ENCODE measurements at places on chromosomes 11 and 22.

DNA sequence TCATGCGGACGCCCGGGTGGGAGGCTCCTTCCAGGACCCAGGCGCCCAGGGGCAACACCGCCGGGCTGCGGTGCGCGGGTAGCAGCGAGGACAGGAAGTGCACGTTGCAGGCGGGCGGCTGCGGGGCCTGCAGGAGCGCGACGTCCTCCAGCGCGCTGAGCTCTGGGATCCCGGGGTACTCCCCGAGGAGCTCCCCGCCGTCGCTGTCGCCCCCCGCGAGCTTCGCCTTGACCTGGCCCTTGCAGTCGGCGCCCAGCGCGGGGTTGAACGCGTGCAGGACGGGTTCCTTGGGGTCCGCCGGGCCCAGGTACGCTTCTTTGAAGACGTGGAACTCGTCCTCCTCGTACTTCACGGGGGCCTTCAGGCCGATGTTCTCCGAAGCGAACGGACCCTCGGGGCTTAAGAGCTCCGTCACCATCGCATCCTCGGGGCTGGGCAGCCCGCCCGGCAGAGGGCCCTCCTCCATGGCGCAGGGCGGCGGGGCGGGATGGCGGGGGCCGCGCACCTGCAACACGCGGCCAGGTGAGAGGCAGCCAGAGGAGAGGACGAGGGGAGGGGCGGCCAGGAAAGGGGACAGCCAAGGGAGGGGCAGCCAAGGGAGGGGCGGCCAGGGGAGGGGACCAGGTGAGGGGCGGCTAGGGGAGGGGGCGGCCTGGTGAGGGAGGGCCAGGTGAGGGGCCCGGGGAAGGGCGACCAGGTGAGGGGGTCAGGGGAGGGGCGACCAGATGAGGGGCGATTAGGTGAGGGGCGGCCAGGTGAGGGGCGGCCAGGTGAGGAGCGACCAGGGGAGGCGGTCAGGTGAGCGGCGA is 921 bp downstream of the TESMIN start:
- DNase-seq, result no peak

DNA sequence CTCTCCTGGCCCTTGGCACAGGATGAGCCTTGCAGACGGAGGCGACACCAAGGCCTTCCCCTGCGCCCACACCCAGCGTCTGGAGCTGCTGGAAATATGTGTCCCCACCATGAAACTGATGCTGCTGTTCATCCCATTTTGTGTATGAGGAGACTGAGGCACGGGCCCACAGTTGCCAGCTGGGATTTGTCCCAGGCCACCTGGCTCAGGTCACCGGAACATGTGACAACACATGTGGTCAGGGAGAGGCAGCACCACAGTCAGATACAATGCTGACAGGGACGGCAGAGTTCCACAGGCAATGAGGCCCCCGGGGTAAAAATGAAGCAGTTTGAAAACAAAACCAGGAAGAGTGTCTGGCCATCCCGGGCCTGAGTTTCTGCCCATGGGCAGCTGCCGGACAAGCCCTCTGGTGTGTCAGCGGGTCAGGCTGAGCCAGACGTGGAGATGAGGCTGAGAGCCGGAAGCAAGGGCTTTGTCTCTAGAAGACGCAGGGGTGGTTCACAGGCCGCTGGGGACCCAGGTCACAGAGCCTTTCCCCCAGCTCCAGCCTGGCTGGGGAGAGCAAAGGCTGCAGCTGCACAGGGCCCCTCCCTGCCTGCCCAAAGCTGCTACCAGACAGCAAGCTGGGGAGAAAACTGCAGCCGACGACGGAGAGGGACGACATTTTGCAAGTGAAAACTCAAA is 80.7 kb downstream of the CDKN1C start:
- peak; percentile 51 for DNase-seq

DNA sequence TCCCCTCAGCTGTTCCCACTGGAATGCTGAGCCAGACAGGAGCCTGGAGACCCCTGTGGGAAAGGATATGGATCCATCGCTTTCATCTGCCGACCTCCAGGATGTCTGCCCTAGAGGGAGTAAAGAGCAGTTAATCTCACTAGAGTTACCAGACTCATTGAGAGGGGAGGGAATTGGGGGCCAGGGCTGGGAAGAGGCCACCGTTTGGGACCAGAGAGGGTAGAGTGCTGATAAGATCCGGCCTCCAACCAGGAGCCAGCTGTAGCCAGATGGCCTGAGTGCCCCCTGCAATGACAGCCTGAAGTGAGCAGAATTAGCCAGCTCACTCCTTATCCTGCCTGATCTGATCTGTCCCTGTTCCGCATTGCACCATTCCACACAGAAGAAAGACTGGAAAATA is 3.7 kb upstream of the APLNR start:
- DNase-seq, result no peak

GRCh38 chr22:47396105-47396504 is 633.7 kb downstream of the TBC1D22A start:
- no peak for DNase-seq

DNA sequence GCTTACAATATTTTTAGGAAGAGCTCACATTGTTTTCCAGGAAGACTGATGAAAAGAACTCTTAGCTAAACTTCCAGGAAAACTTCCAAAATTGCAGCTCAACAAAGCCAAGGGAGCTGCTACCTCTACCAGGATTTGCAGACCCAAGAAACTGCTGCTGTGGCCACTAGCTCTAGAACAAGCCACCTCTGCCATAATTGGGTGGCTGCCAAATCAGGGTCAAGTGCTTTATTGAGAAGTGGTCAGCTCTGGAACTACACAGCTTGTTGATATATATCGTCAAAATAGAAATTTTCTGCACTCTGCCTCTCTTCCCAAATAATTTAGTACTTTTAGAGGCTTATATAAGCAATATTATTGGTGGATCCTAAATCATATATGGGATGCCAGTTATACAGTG is 371.8 kb upstream of the CHORDC1 start:
- no peak for DNase-seq

- no peak for DNase-seq
These were observed 14.9 kb downstream of the RAC2 start for GRCh38 chr22:37229012-37229804.

- no peak for DNase-seq
These were observed 3.2 kb upstream of the POGLUT3 start for GRCh38 chr11:108501396-108501795.

- no peak for DNase-seq
These were observed 10.7 kb upstream of the ARL14EP start for GRCh38 chr11:30312243-30312642.

DNA sequence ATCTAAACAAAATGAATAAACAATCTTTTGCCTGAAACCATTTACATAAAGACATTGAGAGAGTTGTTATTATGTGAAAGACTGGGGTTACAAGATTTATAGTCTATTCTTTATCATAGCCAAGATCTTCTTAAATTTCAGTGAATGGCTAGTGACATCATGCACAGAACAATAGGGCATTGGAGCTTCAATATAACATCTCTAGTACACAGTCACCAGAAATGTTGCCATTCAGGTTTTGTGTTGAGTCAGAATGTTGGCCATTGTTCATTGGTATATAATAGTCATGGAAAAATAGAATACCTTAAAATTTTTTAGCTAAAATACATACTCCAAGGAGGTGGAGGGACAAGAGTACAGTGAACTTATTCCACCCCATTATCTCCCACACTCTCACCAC is 44.3 kb downstream of the SLC5A12 start:
- DNase-seq, result no peak

DNA sequence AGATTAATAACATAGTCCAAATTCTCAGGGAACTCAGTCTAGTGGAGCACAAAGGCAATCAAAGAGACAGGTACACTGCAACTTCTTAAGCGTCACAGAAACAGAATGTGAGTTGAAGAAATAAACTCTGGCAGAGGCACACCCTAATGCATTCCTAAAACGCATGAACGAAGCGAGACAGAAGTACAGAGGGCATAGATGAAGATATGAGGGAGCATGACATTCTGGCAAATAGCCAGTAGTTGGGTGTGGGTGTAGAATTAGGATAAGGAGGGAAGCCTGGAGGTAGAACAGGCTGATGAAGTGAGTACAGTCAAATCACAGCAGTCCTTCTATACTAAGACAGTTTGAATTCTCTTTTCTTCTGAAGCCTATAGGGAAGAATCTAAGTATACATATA is 838.7 kb upstream of the API5 start:
- no peak for DNase-seq

DNA sequence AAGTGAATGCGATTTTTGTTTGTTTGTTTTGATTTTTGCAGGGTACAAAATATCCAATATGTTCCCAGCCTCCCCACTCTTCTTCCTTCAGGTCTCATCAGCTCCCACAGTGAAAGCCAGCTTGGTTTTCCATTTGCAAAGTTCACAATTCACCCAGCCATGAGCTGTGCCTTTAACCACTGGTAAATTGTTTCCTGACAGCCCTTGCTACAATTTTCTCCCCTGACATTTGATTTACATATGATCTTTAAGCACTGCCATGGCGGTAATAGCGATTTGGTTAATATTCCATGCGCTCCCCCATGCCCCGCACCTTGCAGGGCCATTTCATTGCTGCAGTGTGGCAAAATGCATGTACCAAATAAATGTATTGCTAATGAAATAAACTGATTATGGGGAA is 385.9 kb downstream of the MIAT start:
- no peak for DNase-seq

DNA sequence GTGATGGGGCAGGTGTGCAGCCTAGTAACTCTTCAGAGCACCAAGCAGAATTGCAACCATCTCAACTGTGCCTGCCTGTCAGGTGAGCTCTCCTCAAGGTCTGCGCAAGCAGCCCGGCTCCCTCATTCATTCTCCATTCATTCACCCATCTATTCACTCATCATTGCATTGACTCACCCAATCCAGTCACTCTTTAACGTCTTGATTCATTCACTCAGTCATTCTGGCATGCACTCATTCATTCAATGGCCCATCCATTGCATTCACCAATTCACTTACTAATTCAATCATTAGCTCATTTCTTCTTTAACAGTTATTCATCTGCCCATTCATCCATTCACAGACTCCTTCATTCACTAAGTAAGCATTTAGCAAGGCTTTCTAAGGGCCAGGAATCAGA is 111.8 kb downstream of the PDE2A start:
- DNase-seq, result no peak

- DNase-seq, result no peak
These were observed 6.8 kb downstream of the CRYBB1 start for GRCh38 chr22:26610996-26611395.

- no peak for DNase-seq
These were observed 9.4 kb downstream of the MUC5B start for GRCh38 chr11:1232021-1232882.

- peak; percentile 12 for DNase-seq
These were observed 15.4 kb downstream of the FAM83F start for GRCh38 chr22:40009951-40010671.

DNA sequence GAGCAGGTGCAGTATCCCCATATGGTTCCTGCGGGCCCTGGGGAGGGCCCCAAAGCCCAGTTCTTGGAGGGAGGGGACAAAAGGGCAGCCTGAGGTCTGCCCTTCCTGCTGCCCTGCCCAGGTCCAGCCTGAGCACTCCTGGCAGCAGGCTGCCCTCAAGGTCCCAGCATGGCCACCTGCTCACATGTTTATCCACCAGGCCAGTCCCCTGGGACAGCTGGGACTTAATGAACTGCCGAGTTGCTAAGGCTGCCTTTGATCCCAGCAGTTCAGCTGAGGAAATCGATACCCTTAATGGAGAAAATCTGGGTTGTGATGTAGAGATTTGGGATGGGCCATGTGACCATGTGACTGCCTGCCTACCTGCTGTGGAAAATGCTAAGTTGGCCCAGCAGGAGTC is 146.2 kb downstream of the TRIM29 start:
- no peak for DNase-seq

DNA sequence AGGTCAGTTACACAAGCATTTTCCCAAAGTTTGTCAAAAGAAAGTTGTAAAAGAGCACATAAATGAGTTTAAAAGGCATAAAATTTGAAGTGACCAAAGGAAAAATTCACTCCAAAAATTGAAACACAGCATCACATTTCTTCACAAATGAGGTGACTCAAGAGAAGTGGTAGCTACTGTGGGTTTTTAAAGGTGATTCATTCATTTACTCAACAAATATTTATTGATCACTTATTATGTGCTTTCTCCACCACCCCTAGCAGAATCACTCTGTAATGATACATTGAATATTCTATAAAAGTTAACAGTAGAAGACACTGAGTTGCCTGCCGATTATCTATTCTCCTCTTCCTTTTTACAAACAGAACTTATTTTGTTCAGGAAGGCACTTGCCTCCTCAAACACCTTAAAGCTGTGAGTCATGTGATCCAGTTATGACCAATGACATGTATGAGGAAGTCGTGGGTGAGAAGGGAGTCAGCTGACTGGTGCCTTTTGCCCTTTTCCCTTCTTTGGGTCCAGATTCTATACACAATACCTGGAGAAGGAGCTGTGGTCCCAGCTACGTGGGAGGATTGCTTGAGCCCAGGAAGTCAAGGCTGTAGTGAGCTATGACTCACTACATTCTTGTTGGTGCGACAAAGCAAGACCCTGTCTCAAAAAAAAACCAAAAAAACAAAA is 67.7 kb upstream of the CLNS1A start:
- DNase-seq, result no peak

DNA sequence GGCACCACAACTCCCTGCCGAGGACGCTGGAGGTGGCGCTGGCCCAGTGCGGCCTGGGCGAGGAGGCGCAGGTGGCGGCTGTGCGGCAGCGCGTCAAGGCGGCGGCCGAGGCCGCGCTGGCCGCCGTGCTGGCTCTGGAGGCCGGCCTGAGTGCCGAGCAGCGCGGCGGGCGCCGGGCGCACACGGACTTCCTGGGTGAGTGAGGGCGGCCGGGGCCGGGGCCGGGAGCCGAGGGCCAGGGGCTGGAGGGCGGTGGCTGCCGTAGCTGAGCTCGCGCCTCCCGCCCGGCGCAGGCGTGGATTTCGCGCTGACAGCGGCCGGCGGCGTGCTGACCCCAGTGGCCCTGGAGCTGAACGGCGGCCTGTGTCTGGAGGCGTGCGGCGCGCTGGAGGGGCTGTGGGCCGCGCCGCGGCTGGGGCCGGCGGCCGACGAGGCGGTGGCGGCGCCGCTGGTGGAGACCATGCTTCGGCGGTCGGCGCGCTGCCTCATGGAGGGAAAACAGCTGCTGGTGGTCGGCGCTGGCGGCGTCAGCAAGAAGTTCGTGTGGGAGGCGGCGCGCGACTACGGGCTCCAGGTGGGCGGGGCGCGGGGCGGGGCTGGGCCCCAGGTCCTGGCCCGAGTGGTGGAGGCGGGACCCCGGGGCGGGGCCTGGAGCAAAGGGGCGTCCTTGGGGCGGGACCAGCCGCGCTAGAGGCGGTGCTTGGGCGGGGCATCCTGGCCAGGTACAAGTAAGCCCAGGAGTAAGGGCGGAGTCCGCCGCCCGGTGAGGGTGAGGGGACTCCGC is 5.4 kb downstream of the CARNS1 start:
- DNase-seq, result peak; percentile 99

DNA sequence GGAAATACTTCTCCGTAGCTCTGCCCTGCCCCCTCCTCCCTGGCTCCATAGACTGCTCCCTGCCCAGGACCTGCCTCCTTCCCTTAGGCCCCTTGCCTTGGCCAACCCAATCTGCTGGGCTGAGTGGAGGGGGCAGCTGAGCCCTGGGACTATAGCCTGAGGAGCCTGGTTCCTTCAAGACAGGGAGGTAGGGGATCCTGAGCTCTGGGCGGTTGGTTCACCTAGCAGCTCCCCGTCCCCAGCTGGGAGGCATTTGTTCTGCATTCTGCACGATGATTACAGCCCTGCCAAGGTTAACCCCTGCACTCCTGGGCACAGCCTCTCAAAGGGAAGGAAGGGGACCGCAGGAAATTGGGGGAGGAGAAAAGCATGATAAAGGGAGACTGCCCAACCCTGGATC is 3.6 kb upstream of the CDC42EP1 start:
- no peak for DNase-seq
